Endothelial cell (in vitro differentiated cells): ENCODE measurements at places on chromosomes 11 and 22.

DNA sequence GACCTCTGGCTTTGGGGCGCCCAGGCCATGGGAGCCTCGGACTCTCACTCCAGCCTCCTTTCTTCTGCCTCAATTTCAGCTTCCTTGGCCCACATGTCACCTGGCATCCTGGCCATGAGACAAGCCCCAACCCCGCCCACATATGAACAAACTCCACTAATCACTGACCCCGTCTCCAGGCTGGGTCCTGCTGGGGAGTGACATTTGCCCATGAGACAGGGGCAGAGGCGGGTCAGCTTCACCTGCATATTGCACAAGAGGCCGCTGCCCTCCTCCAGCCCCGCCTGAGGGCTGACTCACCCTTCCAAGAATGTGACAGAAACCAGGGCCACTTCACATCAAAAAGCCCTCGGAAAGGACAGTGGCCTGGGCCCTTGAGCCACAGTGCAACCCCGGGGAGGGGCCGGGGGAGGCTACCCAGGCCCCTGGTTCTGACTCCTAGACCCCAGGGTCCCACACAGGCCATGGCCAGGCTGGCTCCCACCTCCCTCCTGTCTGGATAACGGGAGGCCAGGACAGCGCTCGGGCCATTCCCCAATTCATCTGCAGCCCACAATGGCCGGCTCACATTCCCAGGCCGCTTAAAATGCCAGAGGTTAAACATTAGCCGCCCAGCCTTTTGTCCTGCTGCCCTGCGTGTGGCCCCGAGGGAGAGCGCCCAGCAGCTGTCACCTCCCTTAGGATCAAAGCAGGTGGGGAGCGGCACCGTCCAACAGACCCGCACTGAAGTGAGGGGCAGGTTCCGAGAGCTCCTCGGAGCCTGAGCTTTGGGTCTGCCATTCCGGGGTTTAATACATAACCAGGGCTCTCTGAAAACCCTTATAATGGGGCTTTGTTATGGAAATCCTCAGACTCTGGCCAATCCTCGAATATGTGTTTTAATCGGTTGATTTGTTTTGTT lies 42.3 kb downstream of the TRMU start:
- DNase-seq: no peak

DNA sequence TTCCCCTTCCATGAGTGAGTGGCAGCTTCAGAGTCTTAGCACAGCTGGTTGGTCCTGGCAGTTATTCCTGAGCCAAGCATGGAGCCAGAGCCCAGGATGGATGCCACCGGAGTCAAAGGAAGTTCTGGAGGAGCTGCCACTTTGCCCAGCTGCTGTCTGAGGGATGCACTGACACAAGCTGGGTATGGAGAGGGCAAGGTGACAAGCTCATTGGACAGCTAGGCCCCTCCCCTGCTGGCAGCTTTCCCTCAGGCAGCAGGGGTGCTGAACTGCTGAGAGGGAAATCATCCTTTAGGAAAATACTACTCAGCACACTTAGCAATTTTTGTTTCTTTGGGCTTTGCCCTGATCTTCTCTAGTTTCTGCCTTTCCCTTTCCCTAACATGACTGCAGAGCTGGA lies 99.3 kb upstream of the SESN3 start:
- DNase-seq: no peak

DNA sequence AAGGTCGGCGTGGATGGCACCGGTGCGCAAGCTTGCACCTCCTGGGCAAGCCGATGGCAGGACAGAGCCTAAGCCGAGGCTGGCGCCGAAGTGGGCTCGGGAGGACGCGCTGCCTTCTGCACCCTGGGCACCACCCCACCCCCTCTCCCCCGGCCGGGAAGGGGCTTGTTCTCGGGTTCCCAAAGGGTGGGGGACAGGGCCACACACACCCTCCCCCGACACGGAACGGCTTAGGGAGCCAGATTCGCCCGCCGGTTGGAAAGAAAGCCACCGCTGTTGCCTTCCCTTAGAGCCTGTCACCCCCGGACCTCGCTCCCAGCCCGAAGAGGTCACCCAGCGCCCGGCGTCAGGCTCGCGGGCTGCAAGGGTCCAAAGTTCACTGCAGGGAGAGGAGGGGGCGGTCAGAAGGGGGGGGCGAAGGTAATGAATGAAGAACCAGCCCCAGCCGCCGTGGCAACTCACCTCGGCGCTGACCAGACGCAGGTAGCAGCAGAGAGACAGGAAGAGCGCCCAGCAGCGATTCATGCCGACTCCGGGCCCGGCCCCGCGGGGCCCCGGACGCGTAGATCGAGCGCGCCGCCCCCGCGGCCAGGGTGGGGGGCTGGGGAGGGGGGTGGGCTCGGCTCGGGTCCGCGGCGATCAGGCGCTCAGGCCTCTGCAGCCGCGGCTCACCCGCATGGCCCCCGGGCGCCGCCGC lies 1.2 kb downstream of the PDGFB start:
- DNase-seq: no peak

DNA sequence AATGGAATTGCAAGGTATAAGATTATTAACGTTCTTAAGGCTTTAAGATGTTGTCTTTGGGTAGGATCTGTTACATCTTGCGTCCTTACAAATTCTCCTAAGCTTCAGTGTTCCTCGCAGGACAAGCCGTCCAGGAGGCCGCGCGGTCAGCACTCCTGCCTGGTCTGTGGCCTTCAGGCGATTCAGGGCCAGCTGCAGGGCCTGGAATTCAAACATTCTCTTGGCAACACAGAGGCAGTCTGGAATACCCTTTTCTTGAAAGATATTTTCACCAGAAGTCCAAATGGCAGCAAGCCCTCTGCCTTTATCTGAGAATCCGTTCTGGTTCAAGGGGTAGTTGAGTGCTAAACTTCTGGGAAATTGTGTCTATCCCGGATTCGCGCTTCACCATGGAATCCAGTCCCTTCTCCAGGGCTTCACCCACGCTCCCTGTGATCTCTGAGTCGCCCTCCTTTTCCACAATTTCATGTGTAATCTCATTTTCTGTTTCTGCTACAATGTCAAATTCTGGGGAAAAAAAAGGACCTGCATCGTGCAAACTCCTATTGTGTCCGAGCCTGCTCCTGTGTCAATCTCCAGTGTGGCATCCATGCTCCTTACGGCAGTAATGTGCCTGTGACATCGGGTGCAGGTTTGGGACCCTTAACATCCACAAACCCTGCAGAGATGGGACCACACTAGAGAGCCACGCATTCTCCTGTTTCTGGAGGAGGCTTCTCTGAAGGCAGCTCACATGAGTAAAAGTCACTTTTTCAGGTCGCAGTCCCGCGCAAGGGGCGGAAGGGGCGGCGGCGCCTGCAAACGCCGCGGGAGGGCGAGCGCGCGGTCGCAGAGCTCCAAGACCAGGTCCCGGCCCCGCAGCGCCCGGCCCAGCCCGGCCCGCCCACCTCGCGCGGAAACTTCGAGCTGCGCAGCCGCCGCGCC lies 25.4 kb upstream of the SORL1 start:
- DNase-seq: peak; percentile 60

DNA sequence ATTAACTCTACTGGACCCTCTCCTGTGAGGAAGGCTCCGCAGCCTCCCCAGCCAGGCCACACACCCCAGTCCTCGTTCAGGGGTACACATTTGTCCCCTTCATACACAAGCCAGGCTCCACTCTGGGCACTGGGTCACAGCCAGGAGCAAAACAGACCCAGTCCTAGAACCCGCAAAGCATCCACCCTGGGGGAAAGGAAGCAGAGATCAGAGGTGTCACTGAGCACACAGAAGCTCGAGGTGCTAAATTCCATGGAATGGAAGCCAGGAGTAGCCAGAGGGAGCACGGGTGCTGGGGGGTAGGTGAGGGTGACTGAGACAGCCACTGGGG lies 43.6 kb upstream of the TH start:
- no peak for DNase-seq

GRCh38 chr22:36226189-36226588 lies 13.1 kb downstream of the APOL2 start:
- no peak for DNase-seq

GRCh38 chr22:24159650-24160049 lies 21.6 kb upstream of the SUSD2 start:
- no peak for DNase-seq

GRCh38 chr11:69321877-69322361 lies 28.0 kb downstream of the MYEOV start:
- DNase-seq: no peak

- no peak for DNase-seq
Observed at GRCh38 chr11:77146261-77147035, 18.4 kb downstream of the MYO7A start.

DNA sequence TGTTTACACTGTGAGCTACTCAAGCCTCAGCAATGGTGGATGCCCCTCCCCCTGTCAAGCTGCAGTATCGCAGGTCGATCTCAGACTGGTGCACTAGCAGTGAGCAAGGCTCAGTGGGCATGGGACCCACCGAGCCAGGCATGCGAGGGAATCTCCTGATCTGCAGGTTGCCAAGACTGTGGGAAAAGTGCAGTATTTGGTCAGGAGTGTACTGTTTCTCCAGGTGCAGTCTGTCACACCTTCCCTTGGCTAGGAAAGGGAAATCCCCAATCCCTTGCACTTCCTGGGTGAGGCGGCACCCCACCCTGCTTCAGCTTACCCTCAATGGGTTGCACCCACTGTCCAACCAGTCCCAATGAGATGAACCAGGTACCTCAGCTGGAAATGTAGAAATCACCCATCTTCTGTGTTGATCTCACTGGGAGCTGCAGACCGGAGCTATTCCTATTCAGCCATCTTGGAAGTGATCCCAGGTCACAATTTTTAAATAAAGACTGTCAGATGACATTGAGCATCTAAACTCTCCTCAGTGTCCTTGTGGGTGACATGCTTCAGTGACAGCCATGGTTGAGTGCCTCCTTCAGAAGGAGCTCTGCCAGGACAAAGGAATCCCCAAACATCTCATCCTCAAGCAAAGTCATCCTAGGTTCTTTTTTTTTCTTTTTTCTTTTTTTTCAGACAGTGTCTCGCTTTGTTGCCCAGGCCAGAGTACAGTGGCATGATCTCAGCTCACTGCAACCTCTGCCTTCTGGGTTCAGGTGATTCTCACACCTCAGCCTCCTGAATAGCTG lies 10.8 kb downstream of the SLC22A24 start:
- DNase-seq: no peak

GRCh38 chr11:92137747-92138146 lies 86.9 kb upstream of the FAT3 start:
- DNase-seq: no peak

DNA sequence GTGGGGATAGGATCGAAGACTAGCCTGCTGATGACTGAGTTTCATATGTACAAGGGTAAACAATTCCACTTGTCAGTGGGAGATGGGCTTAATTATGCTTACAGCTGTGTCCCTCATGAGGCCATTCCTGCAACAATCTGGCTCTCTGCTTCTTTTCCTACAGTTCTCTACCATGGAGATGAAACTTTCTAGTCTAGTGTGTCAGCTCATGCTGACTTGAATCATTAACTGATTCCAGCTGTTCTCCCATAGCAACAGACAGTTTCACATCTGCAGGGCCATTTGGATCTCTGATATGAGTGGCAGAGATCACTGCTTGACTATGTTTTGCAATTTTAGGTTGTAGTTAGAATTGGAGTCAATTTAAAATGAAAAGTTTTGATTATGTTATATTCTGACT lies 1251.7 kb upstream of the RAG2 start:
- no peak for DNase-seq

GRCh38 chr11:71199226-71199820 lies 53.1 kb downstream of the SHANK2 start:
- DNase-seq: no peak

DNA sequence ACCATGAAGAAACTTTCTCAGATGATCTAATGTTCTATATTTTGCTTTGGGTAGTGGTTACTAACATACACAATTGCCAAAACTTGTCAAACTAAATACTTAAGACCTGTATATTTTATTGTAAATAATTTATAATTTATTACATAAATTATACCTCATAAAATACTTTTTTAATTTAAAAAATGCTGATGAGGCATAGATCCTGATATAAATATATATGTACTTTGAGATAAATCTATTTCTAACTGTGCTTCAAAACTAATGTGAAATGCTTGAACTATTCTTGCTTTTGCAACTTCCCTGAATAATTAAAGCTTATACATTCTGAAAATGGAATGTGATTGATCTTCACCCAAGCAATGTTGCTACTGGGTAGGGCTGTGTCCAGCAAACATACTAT lies 568.8 kb downstream of the INSC start:
- DNase-seq: no peak

GRCh38 chr11:68763181-68763721 lies 11.9 kb upstream of the TESMIN start:
- no peak for DNase-seq

- no peak for DNase-seq
Observed at GRCh38 chr22:44182588-44183286, 2.0 kb downstream of the PARVG start.

DNA sequence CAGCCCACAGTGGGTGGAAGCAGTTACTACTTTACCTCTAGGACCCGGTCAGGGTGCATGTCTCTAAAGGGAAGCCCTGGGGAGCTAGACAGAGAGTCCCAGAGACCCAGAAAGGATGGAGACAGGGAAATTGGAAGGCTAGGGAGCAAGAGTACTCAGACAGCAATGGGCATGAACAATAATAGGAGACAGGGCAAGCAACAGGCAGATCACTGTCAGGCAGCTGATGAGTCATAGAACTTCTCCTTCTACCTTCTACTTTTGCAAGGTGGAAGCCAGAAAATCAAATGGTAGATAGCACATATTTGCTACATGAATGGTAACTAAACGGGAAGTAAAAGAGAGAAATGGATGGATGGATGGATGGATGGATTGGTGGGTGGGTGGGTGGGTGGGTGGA lies 19.6 kb downstream of the CD5 start:
- DNase-seq: no peak

GRCh38 chr11:104001561-104002056 lies 34.8 kb upstream of the DDI1 start:
- no peak for DNase-seq

DNA sequence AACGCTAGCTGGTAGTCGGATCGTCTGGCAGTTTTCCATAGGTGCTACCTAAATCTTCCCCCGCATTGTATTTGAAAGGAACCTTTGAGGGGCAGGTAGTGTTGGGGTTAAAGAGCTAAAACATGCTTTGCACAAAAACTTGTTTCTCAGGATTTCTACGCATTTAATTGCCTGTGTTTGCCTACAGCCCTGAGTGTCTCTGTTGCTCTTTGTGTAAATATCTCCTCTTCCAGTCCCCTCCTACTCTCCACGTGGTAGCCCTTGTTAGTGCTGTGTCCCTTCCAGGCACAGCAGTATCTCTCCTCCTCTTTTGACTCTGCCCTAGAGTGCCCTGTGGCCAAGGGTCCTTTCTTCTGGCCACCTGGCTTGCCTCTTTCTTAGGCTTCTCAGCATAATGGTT lies 81.7 kb downstream of the BARX2 start:
- no peak for DNase-seq

- DNase-seq: no peak
Observed at GRCh38 chr22:44411226-44412135, 86.6 kb downstream of the RTL6 start.

- DNase-seq: no peak
Observed at GRCh38 chr11:120295099-120295498, 30.0 kb upstream of the TLCD5 start.
